CD14-positive monocyte (primary cell): ENCODE measurements at places on chromosomes 1 and 21.
A peak's percentile ranks its signal among the peaks of the same experiment; 100 is the strongest.

- no peaks in the 10 kb centered on the region for H3K36me3 ChIP-seq
- H3K4me1 ChIP-seq, result no peaks in the 10 kb centered on the region
- no peaks in the 10 kb centered on the region for H3K27me3 ChIP-seq
- no peak overlapping the region for H3K27ac ChIP-seq
- DNase-seq, result no peak
Measured at GRCh38 chr1:219883400-219884332, 44.7 kb downstream of the SLC30A10 start.

DNA sequence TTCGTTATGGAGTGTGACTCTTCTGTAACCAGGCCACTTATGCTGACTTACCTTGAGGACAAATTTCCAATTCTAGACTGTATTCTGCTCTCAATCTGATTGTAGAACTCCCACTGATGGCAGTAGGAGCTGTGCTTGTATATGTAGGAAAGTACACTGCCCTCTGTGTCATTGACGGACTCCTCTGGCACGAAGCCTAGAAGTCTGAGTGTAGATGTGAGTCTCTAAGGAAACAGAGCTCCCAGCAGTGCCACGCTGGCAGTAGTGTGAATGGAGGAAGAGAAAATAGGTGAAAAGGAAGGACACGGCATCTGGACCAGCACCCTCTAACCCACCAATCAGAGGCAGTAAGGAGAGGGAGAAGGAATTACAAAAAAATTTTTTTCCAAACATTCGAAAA, 130.4 kb upstream of the ADGRL2 start:
- H3K36me3 ChIP-seq, result no peaks in the 10 kb centered on the region
- no peak for DNase-seq
- H3K27ac ChIP-seq, result no peak overlapping the region
- H3K4me1 ChIP-seq, result no peaks in the 10 kb centered on the region

GRCh38 chr1:186059752-186060151, 315.3 kb downstream of the TPR start:
- no peaks in the 10 kb centered on the region for H3K27me3 ChIP-seq
- no peak overlapping the region for H3K4me3 ChIP-seq
- no peak for DNase-seq
- H3K27ac ChIP-seq, result no peak overlapping the region
- no peaks in the 10 kb centered on the region for H3K36me3 ChIP-seq

DNA sequence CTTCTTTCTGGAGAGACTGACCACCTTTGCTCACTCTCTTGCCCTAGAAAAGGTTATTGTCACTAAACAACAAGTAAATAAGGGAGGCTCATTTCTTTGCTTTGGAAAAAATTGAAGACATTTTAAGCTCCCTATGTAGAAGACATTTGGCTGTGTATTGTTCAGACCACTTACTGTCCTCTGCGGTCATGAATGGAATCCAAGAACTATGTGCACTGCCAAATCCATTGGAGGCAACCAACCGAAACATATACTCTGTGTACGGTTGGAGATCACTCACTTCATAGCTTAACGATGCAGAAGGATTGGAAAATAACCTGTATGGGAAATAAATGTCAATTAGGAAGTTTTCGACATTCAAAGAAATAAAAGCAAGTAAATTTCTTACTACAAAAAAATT, 332.8 kb downstream of the KCTD3 start:
- no peak for DNase-seq
- H3K4me1 ChIP-seq, result no peaks in the 10 kb centered on the region
- no peaks in the 10 kb centered on the region for H3K27me3 ChIP-seq

DNA sequence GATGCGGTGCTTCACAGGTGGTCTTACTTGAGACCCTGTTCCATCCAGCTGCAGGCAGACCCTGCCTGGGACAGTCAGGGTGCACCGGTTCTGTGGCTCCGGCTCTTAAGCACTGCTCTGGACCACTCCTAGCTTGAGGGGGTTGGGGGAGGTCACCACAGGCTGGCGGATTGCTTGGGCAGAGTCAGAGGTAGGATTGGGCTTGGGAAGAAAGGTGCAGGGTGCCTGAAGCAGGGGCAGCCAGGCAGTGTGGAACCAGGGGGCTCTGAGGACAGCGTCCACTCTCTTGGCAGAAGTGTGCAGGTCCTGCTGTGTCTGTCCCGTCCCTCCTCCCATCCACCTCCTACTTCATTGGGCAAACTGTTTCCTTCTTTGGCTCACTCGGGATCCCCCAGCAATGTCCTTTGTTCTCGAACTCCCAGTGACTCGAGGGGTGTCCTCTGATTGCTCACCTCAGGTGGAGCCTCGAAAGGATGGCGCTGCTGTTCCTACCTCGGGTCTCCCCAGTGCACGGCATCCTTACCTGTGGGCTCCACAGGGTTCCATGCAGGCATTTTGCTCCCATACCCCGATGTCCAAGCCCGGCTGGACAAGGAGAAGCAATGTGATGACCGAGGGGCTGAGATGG, 1.7 kb downstream of the PDXK start:
- H3K36me3 ChIP-seq, result peaks cover 14% of the 10 kb centered on the region
- DNase-seq, result no peak
- peaks cover 11% of the 10 kb centered on the region for H3K27me3 ChIP-seq
- H3K4me1 ChIP-seq, result peaks cover 69% of the 10 kb centered on the region
- peak overlapping the region; percentile 92 for H3K27ac ChIP-seq

GRCh38 chr1:86416343-86416742, 7.6 kb upstream of the CLCA2 start:
- no peak overlapping the region for H3K27ac ChIP-seq
- no peaks in the 10 kb centered on the region for H3K4me1 ChIP-seq
- H3K4me3 ChIP-seq, result no peak overlapping the region
- no peak for DNase-seq

DNA sequence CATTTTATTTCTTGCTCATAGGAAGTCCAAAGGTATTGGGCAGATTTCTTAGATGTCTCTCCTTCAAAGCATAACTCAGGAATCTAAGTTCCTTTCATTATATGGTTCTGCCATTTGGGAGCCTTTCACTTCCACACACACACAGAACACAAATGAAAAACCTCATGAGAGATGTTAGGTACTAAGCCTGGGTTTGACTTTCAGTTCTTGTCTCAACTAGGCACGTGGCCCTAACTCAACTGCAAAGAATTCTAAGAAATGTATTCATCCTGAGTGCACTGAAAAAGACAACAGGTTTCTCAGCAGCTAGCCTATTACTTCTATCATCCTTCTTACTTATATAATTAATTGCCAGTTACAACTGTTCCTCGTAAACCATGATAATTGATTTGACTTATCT, 190.0 kb upstream of the SAMSN1 start:
- no peak overlapping the region for H3K4me3 ChIP-seq
- no peak overlapping the region for H3K27ac ChIP-seq
- peaks cover 7% of the 10 kb centered on the region for H3K4me1 ChIP-seq
- DNase-seq, result no peak
- no peaks in the 10 kb centered on the region for H3K27me3 ChIP-seq

- no peak for DNase-seq
- H3K27me3 ChIP-seq, result no peaks in the 10 kb centered on the region
- H3K4me3 ChIP-seq, result no peak overlapping the region
- no peaks in the 10 kb centered on the region for H3K4me1 ChIP-seq
- H3K27ac ChIP-seq, result no peak overlapping the region
- H3K36me3 ChIP-seq, result peaks cover 2% of the 10 kb centered on the region
Measured at GRCh38 chr1:6859415-6860343, 74.4 kb downstream of the CAMTA1 start.

- H3K4me1 ChIP-seq, result peaks cover 8% of the 10 kb centered on the region
- DNase-seq, result no peak
- no peaks in the 10 kb centered on the region for H3K36me3 ChIP-seq
Measured at GRCh38 chr1:61400997-61401396, 318.6 kb downstream of the NFIA start.

GRCh38 chr1:160284220-160284781, 632 bp downstream of the PEX19 start:
- H3K4me3 ChIP-seq, result peak overlapping the region; percentile 90
- peaks cover 22% of the 10 kb centered on the region for H3K4me1 ChIP-seq
- no peaks in the 10 kb centered on the region for H3K27me3 ChIP-seq

DNA sequence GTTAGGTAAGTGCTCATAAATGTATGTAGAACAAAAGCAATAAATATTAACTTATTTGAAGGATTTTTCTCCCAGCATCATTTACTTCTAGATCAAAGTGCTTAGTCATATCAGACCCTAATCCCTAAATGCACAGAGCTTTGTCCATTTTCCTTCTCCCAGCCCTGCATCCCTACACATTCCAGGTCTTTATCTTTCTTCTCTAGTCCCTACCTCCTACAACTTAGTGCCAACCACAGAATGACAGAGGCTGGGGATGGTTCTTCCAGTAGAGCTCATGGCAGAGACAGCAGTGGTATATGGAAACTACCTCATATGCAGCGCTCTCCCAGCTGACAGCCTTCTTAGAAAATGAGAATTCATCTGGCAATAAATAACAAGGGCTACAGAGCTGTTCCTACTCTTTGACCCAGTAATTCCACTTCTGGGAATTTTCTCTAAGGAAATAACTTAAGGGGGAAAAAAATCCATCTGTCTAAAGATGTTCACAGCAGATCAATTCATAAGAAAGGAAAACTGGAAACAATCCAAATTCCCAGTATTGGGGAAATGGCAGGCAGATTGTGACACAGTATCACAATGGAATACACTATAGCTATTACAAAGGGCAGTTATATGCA, 62.9 kb upstream of the ROR1 start:
- H3K27me3 ChIP-seq, result no peaks in the 10 kb centered on the region
- H3K27ac ChIP-seq, result no peak overlapping the region
- no peaks in the 10 kb centered on the region for H3K36me3 ChIP-seq
- no peak for DNase-seq
- no peak overlapping the region for H3K4me3 ChIP-seq
- H3K4me1 ChIP-seq, result no peaks in the 10 kb centered on the region

GRCh38 chr21:14917762-14918161, 147.0 kb downstream of the NRIP1 start:
- DNase-seq, result no peak
- H3K27me3 ChIP-seq, result no peaks in the 10 kb centered on the region
- no peaks in the 10 kb centered on the region for H3K4me1 ChIP-seq

GRCh38 chr1:244163861-244164510, 112.9 kb downstream of the ZBTB18 start:
- H3K27me3 ChIP-seq, result no peaks in the 10 kb centered on the region
- H3K27ac ChIP-seq, result no peak overlapping the region
- H3K36me3 ChIP-seq, result no peaks in the 10 kb centered on the region
- peaks cover 21% of the 10 kb centered on the region for H3K4me1 ChIP-seq
- DNase-seq, result peak; percentile 12

DNA sequence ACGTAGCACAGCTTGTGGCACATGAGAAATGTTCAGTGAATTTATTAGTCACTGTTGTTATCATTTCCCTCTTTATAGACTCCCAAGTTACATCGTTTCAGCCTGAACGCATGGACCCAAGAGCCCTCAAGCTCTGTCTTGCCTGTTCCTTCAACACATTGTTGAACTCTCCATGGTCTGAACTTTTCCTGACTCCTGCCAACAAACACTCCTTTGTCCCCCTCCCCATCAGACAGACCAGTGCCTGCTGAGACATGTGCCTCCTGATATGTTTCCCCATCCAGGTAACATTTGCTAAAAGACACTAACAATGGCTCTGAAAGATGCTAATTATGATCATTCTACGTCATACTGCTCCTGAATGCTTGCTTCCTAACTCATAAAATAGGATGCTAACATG, 108.7 kb upstream of the NFIA start:
- no peaks in the 10 kb centered on the region for H3K27me3 ChIP-seq
- no peaks in the 10 kb centered on the region for H3K4me1 ChIP-seq
- no peaks in the 10 kb centered on the region for H3K36me3 ChIP-seq

DNA sequence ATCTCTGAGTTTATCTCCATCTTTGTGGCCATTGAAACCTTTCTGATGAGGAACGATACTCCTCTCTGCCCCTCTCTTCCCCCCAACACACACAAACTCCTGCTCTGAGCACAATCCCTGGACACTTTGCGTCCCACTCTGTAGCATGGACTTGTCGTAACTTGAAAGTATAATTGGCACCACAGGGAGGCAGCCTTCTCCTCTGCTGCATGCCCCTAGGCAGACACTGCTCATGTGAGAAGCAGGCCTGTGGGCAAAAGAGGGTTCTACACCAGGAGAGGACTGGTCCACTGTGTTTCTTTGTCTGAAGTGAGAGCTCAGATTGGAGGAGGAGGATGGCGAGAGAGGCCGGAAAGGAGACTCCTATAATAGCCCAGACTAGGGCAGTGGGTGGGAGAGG, 3.8 kb upstream of the PARS2 start:
- H3K36me3 ChIP-seq, result no peaks in the 10 kb centered on the region
- H3K4me3 ChIP-seq, result no peak overlapping the region
- H3K27me3 ChIP-seq, result no peaks in the 10 kb centered on the region
- H3K4me1 ChIP-seq, result peaks cover 17% of the 10 kb centered on the region
